Kidney tubule cell (primary cell): ENCODE measurements at places on chromosomes 6 and 20.

GRCh38 chr6:140850438-140850837 is 1282.3 kb upstream of the GJE1 start:
- peak; percentile 15 for DNase-seq

DNA sequence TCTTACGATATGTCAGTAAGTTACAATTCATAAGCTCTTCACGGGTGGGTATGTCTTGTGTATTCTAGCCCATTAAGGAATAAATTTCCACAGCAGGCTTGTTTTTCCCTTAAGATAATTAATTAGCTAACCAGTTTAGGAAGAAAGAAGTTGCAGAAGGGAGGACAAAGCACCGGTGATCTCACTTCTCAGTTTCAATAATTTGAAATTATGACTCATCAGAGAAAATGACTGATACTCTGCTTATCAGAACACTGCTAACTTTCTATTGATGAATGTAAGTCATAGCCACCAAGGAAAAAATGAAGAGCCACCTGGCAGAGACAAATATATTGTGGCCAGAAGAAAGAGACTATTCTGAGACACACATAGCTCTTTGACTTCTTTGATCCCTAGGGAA is 35.0 kb upstream of the ENTPD6 start:
- no peak for DNase-seq

DNA sequence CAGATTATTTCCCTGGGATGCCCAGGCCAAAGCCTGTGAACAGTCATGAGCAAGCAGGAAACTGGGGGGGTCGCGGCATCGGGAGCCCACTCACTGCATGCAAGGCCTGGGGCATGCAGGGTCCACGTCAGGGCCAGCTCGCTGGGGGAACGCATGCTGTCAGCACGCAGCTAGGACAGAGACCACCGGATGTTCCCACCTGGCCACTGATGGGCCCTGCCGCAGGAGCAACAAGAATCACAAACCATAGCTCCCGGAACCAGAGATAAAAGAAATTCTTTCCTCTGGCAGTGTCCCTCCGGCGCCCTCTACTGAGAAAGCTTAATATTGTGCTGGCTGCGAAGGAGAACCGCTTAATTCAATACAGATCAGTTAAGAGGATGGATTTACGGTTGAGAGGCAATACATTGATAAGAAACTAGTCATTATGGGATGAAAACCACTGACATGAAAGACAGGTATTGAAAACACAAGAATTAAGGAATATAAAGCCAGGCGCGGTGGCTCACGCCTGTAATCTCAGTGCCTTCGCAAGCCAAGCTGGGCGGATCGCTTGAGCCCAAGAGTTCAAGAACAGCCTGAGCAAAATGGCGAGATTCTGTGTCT is 32.6 kb downstream of the C6orf15 start:
- peak; percentile 75 for DNase-seq

DNA sequence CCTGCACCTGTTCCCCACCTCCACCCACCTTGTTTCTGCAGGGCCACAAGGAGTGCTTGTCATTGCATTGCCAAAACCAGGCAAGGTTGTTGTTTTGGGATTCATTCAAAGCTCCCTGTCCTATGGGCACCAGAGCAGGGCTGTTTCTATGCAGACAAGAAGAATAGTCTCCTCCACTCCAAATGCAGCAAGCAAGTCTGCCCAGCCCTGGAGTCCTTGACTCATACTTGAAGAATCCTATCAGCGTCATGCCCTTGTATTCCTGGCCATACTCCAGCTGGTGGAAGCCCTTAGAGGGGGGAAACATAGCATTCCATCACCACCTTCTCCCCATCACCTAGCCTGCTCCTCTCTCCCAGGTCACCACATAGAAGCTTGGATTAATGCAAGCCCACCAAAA is 145.3 kb upstream of the ECI2 start:
- peak; percentile 95 for DNase-seq

DNA sequence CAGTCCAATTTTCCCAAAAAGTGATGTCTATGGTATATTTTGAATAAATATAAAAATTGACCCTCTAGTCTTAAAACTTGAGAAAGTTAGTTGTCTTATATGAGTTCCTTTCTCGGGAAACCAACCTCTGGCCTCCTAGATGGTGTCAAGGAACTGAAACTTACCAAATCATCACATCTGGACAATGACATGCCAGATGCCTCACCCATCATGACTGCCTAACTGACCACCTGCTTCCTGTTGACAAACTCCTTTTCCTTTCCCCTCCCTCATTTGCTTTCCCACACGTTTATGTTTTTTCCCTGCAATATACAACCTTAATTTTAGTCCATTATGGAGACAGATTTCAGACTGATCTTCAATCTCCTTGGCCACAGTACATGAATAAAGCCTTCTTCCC is 731.0 kb downstream of the EPHA7 start:
- DNase-seq, result no peak

DNA sequence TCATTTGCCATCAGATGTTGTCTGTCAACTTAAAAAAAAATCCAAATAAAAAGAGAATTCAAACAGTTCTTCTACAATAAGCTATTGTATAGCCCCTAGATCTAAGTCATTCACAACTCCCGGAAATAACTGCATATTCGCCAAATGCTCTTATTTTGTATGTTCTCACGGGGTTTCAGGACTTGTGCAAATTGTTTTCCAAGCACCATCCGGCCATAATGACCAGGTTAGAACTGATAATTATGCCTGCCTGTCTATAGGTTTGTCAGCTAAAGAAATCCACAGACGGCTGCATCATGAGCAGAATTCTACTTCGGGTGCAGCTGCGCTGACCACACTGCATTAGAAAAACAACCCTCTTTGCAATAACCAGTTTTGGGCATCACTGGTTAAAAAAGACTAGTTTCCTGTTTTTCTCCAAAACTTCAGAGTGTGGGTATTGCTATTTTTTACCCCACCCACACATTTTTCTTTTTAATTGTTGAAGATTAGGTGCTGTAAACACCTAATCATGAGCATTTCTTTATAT is 87.7 kb downstream of the HIVEP2 start:
- DNase-seq, result no peak

DNA sequence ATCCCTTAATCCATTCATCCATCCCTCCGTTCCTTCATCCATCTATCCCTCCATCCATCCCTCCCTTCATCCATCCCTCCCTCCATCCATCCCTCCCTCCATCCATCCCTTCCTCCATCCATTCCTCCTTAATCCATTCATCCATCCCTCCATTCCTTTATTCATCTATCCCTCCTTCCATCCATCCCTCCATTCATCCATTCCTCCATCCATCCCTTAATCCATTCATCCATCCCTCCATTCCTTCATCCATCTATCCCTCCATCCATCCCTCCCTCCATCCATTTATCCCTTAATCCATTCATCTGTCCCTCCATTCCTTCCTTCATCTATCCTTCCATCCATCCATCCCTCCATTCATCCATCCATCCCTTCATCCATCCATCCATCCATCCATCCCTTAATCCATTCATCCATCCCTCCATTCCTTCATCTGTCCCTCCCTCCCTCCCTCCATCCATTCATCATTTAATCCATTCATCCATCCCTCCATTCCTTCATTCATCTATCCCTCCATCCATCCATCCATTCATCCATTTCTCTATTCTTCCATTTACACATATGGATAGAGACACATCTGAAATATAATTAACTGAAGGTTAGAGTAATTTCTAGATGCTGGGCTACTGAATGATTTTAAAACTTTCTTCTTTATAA is 100.9 kb downstream of the TSHZ2 start:
- DNase-seq, result no peak

GRCh38 chr6:113350461-113350860 is 506.7 kb upstream of the MARCKS start:
- no peak for DNase-seq

DNA sequence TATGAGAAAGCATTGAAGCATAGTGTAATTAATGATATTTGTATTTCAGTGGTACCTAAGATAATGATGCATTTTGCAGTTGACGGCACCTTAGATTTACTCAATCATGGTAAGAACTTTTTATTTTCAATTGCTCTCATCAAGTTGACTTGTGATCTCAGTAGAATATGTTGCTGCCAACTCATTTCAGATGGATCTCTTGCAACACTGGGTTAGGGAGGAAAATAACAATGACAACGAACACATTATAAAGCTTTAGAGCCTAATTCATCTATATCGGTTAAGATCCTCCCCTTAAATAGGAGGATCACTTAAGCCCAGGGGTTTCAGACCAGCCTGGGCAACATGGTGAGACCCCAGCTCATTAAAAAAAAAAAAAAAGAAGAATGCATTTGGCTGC is 18.0 kb upstream of the TBC1D22B start:
- DNase-seq, result no peak

DNA sequence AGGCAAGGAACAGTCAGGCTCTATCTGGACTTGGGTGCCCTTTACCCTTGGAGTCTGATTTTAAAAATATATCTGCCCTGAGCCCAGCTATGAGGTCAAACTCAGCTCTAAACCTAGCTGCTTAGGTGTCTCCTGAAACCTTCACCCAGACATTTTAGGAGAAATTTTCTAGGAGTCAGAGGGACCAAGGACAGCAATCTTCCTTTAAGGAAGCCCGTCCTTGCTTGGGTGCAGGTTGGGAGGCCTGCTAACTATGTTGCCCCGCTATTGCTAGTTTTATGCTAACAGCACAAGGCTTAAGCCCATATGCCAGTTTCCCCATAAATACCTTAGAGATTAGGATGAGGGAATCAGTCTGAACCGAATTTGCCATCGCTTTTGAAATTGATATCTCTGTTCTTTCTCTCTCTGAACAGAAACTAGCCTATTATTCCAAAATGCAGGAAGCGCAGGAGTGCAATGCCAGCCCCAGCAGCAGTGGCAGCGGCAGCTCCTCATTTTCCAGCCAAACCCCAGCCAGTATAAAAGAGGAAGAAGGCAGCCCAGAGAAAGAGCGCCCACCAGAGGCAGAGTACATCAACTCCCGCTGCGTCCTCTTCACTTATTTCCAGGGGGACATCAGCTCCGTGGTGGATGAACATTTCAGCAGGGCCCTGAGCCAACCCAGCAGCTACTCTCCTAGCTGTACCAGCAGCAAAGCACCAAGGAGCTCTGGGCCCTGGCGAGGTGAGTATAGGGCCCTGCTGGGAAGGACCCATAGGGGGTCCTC is 2.6 kb downstream of the VGLL2 start:
- DNase-seq, result no peak

GRCh38 chr20:48422242-48422960 is 405.4 kb downstream of the PREX1 start:
- no peak for DNase-seq

- DNase-seq, result no peak
These were observed 4.0 kb downstream of the PREP start for GRCh38 chr6:105398859-105399258.

DNA sequence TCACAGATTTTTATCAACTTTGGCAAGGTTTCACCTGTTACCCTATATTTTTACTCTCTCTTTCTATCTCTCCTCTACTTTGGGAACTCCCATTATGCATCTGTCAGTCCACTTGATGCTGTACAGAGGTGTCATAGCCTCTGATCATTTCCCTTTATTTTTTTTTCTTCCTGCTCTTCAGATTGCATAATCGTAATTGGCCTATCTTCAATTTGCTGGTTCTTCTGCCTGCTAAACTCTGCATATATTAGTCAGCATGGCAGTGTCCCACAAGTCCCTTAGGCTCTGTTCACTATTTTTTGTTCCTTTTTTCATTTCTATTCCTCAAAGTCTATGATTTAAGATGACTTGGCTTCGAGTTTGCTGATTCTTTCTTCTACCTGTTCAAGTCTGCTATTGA is 44.7 kb upstream of the MICB start:
- DNase-seq, result no peak

- no peak for DNase-seq
These were observed 48.8 kb downstream of the PRR18 start for GRCh38 chr6:166259296-166259977.

DNA sequence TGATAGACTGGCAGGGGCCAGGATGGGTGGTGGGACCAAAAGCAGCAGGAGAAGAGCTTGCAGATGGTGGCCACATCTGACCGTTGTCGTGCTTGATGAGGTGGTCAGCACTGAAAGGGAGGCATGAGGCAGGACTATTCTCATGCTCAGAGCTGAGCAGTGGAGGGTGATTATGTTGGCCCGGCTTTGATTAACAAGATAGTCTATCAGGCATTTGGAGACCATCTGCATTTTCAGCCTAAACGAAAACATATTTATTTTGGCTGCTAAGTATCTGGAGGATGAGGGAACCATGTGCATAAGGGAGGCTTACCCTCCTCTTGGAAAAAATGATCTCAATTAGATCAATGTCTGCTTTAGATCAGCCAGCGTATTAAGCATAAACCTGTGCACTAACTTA is 141.6 kb upstream of the KCNK16 start:
- DNase-seq, result no peak

- DNase-seq, result no peak
These were observed 2.7 kb upstream of the C6orf62 start for GRCh38 chr6:24721461-24722215.

DNA sequence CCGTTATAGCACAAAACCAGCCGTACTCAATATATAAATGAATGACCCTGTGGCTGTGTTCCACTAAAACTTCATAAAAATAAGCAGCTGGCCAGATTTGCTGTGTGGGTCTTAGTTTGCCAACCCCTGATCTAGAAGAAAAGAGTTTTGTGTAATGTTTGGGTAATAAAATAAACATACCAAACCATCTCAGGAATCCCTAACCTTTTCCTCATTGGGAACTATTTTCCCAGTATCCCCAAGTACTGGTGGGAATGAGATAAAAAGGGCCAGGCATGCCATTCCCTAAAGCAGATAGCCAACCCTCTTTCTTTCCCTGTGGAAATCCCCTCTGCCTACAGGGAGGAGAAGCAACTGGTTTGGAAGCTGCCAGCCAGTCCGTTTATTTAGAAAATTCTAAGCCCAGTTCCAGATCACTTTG is 169.1 kb upstream of the AKAP12 start:
- DNase-seq, result no peak

DNA sequence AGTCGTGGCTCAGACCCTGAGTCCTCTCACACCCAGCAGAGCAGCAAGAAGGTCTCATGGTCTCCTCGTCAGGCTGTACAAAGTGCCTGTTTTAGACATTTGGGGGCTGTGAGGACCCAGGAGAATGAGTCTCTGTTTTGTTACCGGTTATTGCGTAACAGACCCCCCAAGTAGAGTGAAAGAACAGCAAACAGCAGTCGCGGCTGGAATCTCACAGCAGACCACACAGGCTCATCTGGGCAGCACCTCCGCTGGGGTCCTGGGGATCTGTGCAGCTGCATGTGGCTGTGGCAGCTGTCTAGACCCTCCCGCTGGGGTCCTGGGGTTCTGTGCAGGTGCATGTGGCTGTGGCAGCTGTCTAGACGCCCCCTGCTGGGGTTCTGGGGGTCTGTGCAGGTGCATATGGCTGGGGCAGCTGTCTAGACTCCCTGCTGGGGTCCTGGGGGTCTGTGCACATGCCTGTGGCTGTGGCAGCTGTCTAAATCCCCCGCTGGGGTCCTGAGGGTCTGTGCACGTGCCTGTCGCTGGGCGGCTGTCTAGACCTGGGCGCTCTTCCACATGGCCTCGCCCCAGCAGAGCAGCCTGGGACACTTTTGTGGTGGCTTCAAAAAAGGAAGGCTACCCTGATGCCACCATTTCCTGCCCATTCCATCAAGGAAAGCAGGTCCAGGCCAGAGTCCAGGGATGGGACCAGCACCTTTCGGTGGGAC is 24.7 kb downstream of the ENTPD6 start:
- no peak for DNase-seq

DNA sequence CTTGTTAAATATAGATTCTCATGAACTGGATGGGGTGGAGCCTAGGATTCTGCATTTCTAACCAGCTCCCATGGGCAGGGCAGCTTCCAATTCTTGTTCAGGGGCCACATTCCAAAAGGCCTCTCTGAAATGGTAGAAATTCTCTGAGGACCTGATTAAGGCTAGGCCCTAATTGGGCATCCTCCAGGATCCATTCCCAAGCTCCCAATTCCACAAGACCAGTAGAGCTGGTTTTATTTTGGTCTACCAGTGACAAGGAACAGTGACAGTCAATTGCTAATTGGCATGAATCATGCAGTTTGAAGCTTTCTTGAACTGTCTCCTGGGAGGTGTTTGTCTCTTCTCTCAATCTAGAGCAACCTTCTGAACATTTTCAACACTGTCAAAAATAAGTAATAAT is 3.0 kb downstream of the THBD start:
- DNase-seq, result no peak
